ENCODE measurements at places on chromosomes 6 and 20. TPM values are rescaled to one million over a fixed set of nuclear protein-coding genes. Genes with fewer than 3 reads are reported as not detected.

GRCh38 chr6:77040568-77041195 is 422.6 kb downstream of the HTR1B start:
- DNase-seq: no peak

DNA sequence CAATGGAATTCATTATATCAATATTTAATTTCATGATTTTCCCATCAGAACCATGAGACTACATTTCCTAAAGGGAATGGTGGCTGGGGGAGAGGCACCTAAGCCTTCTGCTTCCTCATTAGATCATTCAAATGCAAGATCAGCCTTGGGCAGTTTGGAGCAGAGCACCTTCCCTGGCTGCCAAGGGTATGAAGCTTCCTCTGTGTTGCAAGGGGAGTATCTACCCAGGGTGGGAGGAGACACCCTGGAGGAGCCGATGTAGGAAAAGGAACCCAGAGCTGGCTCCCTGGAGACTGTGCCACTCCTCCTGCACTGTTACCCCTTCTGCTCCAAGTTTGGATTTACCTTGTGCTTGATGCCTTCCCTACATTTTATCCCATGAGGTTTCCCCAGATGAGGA is 299.7 kb upstream of the PRDM1 start:
- DNase-seq: no peak

- DNase-seq: no peak
Observed at GRCh38 chr6:139514819-139515218, 140.4 kb upstream of the CITED2 start.

The TFAP2C gene
- not detected for total RNA-seq

The CALHM4 gene
- not detected for total RNA-seq

- no peak for DNase-seq
Observed at GRCh38 chr6:123668063-123668462, 31.3 kb upstream of the TRDN start.

- DNase-seq: no peak
Observed at GRCh38 chr20:62019144-62019805, 46.4 kb downstream of the TAF4 start.

GRCh38 chr6:103122766-103123601 is 1729.5 kb downstream of the GRIK2 start:
- DNase-seq: peak; percentile 9

The SAMD5 gene
- total RNA-seq: 15.5 TPM

GRCh38 chr6:8110117-8110721 is 7.9 kb upstream of the EEF1E1 start:
- DNase-seq: no peak

The CST1 gene
- total RNA-seq: not detected

- no peak for DNase-seq
Observed at GRCh38 chr6:24963887-24964570, 28.3 kb upstream of the RIPOR2 start.

DNA sequence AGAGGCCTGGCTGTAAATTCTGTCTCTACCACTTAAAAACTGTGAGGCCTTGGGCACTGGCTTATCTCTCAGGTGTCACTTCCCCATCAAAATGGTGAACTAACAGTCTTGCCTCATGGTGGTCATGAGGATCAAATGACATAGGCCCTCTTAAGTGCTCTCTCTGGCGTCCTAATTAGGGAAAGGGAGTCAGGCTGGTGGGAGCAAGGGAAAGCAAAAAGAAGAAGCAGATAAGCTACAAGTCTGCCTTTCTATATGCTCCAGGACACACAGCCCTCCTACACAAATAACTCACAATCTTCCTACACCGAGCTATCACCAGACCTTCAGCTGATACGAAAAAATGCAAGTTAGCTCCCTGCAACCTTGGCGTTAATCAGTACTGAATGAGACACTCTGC is 19.5 kb upstream of the SLC22A16 start:
- DNase-seq: no peak

- DNase-seq: peak; percentile 59
Observed at GRCh38 chr20:52801628-52802006, 170.5 kb upstream of the TSHZ2 start.

The C20orf204 gene
- 3.8 TPM for total RNA-seq

DNA sequence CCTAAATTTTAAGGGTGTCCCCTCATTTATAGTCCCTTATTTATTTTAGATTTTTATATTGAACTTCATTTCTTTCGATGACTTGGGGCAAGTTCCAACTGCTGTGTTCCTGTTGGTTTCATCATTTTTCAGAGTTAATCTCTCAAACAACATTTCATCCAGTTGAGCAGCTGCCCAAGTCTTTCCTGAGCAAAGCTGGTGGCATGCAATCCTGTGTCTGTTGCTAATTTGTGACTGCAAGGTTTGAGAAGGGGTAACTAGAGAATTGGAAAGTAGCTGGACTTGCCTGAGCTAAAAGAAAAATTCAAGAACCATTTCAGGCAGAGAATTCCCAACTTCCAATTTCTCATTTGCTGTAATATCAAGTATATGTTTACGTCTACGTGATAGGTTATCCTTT is 881.5 kb upstream of the SLC35B3 start:
- DNase-seq: no peak

The RGS17 gene
- 60.7 TPM for total RNA-seq

The RNF39 gene
- 0.18 TPM for total RNA-seq

- DNase-seq: no peak
Observed at GRCh38 chr6:107491760-107492660, 2.1 kb downstream of the SOBP start.

DNA sequence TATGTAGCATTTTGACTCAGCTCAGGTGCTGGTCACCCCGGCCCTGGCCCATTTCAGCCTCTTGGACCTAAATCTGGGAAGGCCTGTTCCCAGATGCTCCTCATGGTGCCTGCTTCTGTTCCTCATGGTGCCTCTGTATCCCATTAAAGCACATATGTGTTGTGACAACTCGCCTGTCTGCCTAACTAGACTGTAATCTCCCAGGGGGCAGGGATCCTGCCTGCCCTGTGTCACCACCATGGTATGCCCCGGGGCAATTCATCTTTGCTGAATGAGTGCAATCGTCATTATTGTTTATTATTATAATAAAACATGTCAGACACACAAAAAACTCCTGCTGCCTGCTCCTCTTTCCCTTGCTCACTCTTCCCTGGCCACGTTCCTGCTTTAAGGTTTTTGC is 62.0 kb downstream of the ZFP64 start:
- no peak for DNase-seq

The PGC gene
- 0.36 TPM for total RNA-seq

The NKAIN2 gene
- total RNA-seq: 36.6 TPM

The CLPSL2 gene
- not detected for total RNA-seq

- DNase-seq: no peak
Observed at GRCh38 chr20:37529968-37530600, 2.4 kb upstream of the BLCAP start.

GRCh38 chr6:33958526-33959328 is 154.9 kb upstream of the MLN start:
- peak; percentile 19 for DNase-seq

The E2F3 gene
- 13.3 TPM for total RNA-seq

DNA sequence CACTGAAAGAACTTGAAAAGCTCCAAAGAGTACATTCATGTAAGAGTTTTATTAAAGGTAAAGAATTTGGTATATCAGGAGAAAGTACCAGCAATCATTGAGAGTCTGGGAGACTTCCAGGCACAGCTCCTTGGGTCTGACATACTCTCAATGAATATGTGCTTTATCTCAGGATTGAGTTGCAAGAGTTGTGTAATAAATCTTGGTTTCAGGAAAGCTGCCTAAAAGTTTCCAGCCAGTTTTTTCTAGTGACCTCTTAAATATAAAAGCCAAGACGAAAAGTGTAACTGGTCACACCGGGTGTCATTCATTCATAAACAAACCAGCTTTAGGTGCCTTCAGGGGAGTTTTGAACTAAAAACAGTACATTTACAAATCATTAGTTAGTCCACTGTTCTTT is 21.6 kb upstream of the GJA1 start:
- no peak for DNase-seq

The DTD1 gene
- 48.3 TPM for total RNA-seq

GRCh38 chr6:111685526-111685925 is 79.8 kb upstream of the TRAF3IP2 start:
- DNase-seq: peak; percentile 40

DNA sequence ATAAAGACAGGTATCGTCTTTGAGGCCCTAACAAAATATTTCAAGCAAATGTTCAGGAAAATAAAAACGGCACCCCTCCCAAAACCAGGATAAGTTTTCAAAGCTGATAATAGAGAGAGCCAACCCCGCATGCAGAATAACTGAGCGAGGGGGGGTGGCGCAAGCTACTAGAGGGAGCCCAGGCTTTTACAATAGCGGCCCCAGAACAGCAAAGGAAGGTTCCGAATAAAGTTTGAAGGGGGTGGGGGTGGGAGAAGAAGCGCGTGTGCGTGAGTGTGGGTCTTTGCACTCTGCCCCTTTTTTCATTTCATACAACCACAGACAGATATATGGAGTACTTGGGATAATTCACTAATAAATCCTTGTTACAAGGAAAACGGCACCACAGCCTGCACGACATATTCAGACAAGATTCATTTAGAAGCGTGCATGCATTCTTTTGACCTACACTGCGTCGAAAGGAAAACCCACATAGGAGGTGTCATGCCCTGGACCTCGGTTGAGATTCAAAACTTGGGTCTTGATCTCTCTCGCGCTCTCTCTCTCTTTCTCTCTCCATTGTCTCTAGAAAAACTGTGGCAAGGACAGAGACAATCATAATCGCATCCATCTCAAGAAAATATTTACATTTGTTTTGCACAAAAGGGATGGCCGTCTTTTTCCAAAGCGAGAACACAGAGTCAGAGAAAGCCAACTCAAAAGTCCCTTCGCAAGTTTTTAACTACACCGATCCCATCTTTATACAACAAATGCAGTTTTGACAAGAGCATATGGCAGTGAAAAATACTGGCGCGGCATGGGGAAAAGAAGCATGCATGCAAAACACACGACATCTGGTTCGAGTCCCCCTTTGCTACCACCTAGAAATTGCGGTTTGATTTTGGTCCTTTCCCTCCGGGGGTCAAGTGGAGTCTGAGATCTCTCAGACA is 1.6 kb downstream of the OLIG3 start:
- no peak for DNase-seq

The CST3 gene
- total RNA-seq: 183 TPM

The KHDC1L gene
- total RNA-seq: not detected

DNA sequence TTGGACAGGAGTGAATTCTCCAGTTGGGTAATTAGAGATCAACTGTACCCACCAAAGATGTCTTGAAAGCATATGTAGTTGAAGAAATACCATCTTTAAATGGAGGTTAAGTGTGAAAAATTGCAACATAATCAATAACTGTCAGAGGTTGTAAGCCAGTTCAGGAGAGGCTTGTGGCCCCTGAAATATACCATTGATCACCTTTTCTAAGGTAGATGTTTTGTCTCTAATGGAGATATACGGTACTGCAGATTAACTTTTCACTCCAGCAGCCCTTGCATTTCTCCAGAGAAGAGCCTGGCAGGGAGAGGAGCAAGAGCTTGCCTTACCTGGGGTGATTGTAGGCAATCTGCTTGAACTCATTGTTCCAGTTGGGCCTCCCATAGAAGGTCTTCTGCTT is 48.8 kb downstream of the NOX3 start:
- no peak for DNase-seq

- DNase-seq: peak; percentile 70
Observed at GRCh38 chr20:1876975-1877608, 18.1 kb upstream of the SIRPA start.

GRCh38 chr6:52539607-52540006 is 37.3 kb downstream of the TRAM2 start:
- no peak for DNase-seq

DNA sequence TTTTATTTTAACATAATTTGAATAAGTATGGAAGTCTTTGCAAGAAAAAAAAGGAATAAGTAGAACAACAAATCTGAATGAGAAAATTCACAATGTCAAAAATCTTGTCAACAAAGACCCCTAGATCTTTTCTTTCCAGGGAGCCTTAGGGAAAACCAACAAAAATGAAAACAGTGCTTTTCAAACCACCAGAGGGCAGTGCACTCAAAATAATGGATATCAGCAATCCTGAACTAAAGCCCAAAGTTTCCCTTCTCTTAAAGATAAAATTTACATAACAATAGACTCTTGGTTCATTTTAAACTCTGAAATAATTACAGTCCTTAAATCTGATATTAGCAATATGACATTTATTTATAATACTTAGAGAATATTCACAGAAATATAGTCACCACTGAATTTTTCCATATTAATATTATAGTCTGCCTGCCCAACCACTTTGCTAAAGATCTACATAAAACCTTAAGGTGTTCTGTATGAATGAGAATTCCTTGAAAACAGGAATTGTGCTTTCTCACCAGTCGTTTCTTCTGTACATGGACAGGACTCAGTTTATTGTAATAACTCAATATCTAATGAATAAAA is 105.3 kb upstream of the BMP5 start:
- peak; percentile 30 for DNase-seq

All from cerebellum (tissue), 4 donors.